Ecto neural progenitor cell (in vitro differentiated cells): ENCODE measurements at places on chromosomes 16 and 17.
A peak's percentile ranks its signal among the peaks of the same experiment; 100 is the strongest.

DNA sequence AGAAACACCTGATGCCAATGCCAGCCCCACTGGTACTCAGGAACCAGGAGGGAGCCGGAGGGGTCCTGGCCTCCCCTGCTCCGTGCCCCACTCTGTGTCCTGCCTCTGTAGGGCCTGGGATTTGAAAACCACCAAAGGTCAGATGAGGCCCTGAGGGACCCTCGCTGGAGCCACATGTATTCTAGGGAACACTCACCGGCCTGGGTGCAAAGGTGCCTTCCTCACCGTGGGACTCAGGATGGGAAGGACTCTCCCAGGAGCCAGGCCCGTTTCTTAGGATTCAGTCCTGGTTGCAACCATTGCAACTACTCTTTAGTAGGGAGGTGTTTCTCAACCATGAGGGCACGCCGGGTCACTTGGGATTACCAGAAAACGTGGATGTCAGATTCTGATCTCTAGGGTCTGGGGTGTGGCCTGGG is 74.6 kb downstream of the N4BP1 start:
- no peak for DNase-seq

GRCh38 chr17:37826497-37827430 is 81.9 kb upstream of the HNF1B start:
- no peak for DNase-seq

- DNase-seq: no peak
Observed at GRCh38 chr16:49351096-49351487, 22.5 kb upstream of the C16orf78 start.

GRCh38 chr17:81350320-81350890 is 44.9 kb upstream of the BAHCC1 start:
- DNase-seq: peak; percentile 49

GRCh38 chr17:32519228-32520103 is 32.7 kb downstream of the CDK5R1 start:
- DNase-seq: peak; percentile 95

DNA sequence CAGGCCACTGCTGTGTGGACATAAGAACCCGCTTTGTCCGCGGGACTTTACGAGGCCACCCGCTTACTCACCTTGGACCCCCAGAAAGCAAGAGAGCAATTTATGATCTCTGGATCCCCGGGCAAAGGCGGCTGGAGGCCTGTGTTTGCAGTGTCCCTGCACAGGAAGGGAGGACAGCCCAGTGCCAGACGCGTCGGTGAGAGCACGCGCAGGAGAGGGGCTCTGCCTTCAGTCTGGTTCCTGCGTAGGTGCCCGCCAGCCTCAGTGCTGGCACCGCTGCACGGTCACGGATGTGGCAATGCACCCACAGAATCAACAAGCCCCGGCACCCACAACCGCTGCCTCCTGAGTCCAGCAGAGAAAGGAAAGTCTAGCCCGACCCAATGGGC is 248.4 kb downstream of the C16orf95 start:
- DNase-seq: peak; percentile 45

DNA sequence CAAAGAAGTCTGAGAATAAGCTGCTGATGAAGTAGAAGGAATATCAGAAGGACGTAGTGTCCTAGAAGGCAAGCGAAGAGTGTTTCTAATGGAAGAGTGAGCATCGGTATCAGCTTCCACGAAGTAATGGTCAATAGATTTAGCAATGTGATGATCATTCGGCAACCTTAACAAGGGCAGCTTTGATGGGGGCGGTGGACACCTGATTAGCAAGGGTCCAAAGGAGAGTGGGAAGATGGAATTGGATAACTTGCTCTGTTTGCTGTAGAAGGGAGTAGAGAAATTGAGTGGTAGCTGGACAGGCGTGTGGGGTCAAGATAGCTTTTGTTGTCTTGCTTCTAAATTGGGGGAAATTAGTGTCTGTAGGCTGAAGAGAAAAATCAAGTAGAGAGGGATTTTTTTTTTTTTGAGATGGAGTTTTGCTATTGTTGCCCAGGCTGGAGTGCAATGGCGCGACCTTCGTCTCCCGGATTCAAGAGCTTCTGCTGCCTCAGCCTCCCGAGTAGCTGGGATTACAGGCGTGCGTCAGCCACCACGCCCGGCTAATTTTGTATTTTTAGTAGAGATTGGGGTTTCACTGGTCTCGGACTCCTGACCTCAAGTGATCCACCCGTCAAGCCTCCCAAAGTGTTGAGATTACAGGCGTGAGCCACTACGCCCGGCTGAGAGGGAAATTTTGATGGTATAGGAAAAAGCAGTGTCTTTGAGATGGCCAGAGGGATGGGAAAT is 13.9 kb upstream of the HES7 start:
- no peak for DNase-seq

GRCh38 chr17:59504821-59505220 is 60.6 kb upstream of the DHX40 start:
- no peak for DNase-seq

DNA sequence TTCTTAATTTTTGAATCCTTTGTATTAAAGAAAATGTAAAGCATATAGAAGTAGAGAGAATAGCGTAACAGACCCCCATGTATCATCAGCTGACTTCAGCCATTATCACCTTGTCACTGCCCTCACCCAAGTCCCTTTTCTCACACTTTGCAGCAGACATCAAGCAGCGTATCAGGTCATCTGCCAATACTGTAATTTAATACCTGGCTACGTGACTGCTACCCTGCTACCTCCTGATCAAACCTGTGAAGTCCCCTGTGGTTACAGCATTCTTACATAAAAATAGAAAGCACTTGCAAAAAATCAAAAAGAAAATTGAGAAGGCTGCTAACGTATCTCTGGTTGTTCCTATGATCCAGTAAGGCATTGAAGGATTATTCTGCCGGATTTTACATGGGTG is 96.4 kb downstream of the PLCG2 start:
- DNase-seq: no peak

- DNase-seq: no peak
Observed at GRCh38 chr16:22402191-22402590, 27.8 kb upstream of the CDR2 start.

DNA sequence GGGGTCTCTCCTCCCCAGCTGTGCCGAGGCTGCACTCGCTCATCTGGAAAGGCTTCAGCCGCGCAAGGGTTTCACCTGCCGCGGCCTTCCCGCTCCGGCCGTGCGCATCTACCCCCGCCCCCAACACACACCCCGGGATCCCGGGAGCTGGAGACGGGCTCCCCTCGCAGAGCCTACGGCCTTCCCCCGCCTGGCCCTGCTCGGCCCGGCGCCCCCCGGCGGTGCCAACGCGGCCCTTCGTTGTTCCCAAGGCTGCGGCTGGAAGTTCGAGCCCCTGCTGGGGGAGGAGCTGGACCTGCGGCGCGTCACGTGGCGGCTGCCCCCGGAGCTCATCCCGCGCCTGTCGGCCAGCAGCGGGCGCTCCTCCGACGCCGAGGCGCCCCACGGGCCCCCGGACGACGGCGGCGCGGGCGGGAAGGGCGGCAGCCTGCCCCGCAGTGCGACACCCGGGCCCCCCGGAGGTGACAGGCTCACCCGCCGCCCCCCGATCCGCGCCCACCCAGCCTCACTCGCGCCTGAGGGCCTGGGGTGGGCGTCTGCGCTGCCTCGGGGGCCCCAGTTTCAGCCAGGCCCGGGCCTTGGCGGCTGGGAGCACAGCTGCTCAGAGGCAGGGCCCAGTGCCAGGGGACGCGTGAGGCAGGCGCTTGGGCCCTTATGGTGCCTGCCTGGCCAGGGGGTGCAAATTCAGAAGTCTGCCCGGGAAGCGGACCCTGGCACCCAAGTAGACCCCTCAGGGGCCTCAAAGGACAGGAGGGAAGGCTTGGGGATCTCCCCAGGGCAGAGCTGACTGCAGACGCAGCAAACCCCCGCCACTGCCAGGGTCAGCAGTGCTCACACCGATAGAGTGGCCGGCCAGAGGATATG is 11.2 kb downstream of the GALK1 start:
- peak; percentile 92 for DNase-seq

GRCh38 chr16:11312718-11313492 is 31.8 kb upstream of the PRM1 start:
- DNase-seq: no peak

DNA sequence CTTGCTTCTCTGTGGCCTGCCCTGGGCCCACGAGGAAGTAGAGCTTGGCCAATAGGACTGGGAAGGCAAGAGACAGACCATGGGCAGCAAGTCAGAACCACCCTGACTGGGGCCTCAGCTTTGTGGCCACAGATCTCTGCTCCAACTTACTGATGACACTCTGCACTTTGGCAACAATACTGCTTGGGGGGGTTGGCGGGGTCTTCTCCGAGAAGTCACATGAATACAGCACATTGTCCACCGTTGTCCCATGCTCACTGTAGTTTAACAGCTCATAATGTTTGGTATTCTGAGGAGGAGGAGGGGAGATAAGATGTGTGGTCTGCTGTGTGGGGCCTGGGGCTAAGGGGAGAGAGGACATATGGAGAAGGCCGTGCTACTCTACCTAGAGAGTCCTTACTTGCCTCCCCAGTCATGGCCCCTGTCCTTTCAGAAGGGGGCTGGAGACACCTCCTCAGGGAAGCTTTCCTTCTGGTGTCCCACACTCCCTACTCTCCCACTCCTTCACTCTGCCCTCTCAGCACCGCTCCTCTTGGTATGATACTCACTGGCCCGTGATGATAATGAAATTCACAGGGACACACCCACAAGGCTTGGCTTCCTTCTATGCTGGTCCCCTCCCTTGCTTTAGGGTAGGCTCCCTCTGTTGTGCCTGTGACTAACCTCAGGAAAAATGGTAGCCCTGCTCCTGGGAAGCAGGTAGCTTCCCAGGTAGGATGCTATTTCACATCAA is 4.0 kb upstream of the DHRS13 start:
- DNase-seq: no peak

GRCh38 chr16:30351586-30352419 is 3.3 kb downstream of the CD2BP2 start:
- no peak for DNase-seq

GRCh38 chr16:4089811-4090301 is 26.4 kb downstream of the ADCY9 start:
- DNase-seq: no peak

GRCh38 chr16:50523710-50524109 is 24.5 kb upstream of the NKD1 start:
- peak; percentile 19 for DNase-seq

DNA sequence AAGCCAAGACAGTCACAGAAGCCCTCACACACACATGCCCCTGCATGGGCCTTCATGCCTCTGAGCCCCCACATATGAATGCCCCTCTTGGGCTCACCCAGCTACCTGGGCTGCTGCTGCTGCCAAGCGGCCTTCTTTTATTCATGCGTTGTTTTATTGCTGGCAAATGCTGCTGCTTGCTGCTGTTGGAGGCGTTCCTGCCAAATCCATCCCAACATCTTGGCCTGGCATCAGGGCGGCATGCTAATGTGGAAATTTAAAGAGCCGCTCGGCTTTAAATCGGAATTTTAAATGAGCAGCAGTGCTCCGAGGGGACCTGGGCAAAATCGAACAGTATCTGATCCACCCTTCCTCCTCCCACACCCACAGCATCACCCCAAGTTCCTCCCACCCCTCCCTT is 39.0 kb downstream of the NEUROD2 start:
- DNase-seq: no peak

DNA sequence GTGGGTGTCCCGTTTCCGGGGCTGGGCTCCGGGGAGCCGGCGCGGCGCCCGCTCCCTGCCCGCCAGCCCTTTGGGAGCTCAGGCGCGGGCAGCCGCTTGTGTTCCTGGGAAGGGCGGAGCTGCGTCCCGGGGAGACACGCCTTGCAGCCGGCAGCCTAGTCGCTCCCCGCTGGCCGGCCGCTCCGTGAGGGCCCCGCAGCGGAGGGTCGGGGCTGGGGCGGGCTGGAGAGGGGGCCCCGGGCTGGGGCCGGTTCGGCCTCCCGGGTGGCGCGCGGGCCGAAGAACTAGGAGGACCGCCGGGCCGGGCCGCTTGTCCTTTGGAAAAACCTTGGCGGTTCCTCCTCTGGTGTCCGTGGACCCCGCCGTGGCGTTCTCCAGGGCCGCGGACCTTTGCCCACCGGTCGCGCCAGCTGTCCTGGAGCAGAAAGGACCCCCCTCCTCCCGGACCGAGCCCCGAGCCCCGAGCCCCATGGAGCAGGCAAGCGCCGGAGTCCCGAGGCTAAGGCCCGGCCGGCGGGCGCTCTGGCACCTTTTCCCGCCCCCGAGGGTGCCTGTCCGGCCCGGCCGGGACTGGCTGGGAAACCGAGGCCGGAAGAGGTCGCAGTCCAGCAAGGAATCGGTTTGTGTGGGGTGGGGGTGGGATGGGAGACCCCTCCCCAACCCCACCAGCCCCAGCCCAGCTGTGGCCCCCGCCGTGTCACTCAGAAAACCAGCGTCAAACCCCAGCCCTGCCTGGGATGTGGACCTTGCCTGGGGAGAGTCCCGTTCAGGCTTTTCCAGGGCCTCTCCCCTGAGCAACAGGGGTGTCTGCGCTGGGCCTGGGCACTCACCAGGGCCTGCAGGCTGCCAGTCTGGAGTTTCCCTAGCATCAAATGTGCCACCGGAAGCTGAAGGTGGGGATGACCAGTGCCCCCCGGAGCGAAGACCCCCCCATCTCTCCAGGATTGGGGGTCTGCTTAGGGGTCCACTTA is 6.8 kb upstream of the TBC1D3B start:
- peak; percentile 98 for DNase-seq

DNA sequence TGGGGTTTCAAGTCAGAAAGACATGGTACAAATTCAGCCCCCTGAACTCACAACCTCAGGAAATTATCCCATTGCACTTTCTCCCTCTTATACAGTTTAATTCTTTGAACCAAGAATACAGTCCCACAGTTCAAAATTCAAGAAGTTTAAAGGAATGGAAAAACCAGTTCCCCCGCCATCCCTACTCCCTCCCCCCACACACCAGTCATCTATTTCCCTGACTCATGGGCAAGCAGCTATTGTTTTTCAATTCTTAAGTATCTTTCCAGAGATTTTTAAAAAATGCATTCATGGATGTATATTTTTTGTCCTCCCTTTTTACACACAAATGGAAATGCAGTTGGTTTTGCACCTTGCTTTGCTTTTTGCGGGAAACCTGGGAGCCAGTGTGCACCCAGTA is 7.3 kb downstream of the SYCE1L start:
- DNase-seq: no peak

DNA sequence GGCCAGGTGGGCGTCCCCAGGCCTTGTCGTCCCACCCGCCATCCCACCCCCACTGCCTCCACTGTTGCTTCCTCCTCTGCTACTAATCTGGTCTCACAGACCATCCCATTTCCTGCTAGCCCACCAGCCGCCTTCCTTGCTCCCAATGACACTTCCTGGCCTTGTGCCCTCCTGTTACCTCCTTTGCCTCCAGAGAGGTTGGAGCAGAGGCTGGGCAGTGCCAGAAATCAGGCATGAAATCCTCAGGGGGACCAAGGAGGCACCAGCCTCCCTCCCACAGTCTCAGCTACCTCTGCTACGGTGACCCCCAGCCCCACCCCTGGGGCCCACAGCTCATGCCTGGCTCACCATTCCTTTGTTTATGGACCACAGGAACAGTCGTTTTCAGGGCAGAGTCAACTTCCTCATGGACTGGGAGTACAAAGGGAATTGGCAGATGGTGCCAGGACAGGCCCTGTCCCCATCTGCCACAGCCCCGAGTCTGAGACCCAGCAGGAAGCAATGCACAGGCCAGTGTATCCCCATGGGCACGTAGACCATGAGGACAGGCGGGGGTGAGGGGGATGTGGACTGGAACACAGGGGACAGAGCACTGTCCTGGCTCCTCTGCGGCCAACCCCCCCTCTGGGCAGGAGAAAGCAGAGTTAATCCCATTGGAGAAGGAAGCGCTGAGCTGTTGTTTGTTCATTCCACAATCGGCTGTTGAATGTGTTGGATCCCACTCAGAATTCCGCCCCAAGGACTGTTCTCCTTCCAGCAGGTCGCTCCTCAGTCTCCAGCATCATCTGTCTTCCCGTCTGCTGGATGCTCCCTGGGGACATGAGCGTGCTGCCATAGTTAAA is 2.2 kb upstream of the CDH5 start:
- peak; percentile 70 for DNase-seq
